ENCODE measurements at places on chromosomes 5 and 9.
A peak's percentile ranks its signal among the peaks of the same experiment; 100 is the strongest.

GRCh38 chr9:108663422-108663821, 192.4 kb downstream of the ACTL7B start:
- no peak for DNase-seq

DNA sequence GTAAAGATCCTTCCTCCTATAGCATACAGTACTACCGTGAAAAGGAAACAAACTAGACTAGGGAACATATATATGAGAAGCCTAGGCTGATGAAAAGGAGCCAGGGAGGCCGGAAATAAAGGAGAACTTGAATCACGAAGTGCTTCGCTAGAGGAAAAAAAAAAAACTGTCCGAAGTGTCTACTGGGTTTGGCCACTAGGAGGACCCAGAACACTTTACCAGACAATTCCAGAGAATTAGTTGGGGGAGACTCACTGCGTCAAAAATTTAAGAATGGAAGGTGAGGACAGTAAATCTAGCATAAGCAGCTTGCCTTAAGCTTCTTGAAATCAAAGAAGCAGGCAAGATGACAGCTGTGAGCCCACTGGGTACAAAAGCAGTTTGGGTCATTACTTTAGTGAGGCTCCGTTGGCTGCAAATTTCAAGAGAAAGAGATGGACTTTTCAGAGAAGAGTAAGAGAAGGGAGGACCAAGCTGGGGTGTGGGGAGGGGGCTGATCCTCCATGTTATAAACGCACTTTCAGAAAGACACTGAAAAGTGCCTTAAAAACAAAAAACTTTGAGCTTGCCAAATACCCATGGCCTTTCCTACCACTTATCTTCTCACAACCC, 47.4 kb downstream of the P4HA2 start:
- DNase-seq: peak; percentile 29

DNA sequence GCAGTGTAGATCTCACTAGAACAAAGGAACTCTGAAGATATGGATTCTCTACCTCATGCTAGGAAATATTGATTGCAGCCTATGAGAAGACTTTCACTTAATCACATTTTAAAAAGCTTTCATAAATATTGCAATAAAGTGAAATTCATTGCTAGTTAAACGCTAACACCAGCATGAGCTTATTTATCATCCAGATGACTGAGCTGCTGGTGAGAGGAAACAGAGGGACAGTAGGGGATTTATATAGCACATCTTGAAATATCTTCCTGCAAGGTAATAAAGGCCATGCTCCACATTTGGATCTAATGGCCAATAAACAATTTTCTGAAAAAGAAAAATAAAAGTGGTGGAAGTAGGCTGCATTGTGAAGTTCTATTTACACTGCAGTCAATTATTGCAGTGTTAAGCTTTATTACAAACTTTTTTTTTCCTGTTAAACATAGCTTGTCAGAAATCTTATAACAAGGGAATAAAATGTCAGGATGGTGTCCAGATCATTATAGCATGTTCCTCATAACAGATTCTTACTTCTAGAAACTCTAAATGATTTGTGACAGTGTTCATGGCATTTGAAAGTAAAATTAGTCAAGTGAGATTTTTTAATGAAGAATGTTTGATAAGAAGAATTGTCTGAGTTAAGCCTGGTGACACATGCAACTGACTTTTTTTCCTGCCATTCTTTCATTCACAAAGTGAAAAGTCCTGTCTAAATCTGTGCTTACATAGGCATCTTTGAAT, 342.6 kb downstream of the DMAC1 start:
- no peak for DNase-seq

GRCh38 chr5:178651046-178651810, 24.4 kb upstream of the CLK4 start:
- DNase-seq: no peak

GRCh38 chr9:9874270-9874669, 738.5 kb downstream of the PTPRD start:
- DNase-seq: no peak

GRCh38 chr5:160363660-160364395, 6.6 kb downstream of the C1QTNF2 start:
- DNase-seq: no peak

- DNase-seq: no peak
These were observed 47.4 kb upstream of the SUSD3 start for GRCh38 chr9:93011114-93011513.

- no peak for DNase-seq
These were observed 403.6 kb upstream of the IRX2 start for GRCh38 chr5:3155046-3155445.

DNA sequence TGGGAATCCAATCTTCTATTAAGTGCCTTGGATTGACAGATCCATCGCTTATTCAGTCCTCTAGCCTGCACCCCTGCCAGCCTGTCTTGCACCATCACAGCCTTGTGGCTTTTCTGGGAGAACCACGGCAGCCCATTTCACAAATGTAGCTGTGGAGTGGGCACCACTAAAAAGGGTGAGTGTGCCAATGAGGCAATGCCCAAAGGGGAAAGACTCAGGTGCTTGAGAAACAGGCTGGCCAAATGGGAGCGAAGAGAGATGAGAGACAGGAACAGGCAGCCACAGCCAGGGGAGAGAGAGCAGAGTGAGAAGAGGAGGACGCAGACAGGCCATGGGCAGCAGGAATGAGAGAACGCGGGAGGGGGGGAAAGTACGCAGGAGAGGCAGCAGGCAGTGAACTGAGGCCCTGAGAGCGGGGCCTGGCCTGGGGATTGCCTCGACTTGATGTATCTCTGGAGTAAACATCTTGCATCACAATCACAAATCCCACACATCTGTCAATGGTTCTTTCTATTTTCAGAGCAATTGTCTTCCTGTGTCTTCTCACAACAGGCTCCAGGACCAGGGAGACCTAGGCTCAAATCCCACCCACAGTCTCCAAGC, 173.1 kb downstream of the SYK start:
- DNase-seq: no peak

DNA sequence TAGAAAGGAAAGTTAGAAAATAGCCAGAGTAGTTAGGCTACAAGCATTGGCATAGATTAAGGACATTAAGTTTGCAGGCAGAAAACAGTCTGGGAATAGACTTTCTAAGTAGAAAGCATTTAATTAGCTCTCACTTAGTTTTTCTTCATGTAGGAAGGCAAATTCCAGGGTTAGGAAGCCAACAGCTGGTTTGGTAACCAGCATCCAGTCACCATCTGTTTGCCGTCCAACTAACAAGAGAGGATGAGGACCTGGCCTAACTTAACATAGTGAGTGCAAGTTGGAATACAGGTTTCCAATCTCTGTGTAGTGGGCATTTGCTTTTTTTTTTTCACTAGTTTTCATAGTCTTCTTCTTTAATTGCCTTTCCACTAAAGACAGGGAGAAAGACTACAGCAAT, 121.7 kb upstream of the NR3C1 start:
- no peak for DNase-seq

GRCh38 chr5:133295520-133295919, 243.7 kb downstream of the HSPA4 start:
- DNase-seq: no peak

- DNase-seq: no peak
These were observed 223.6 kb downstream of the NMUR2 start for GRCh38 chr5:152181461-152181860.

- no peak for DNase-seq
These were observed 6.5 kb upstream of the PLEKHG4B start for GRCh38 chr5:85334-85995.

GRCh38 chr5:131266370-131267060, 2.7 kb downstream of the CDC42SE2 start:
- DNase-seq: no peak

GRCh38 chr5:89374144-89374784, 491.3 kb upstream of the MEF2C start:
- no peak for DNase-seq

All from BE2C (cell line).